ENCODE measurements at places on chromosomes 7 and 10. TPM values are rescaled to one million over a fixed set of nuclear protein-coding genes. Genes with fewer than 3 reads are reported as not detected.

DNA sequence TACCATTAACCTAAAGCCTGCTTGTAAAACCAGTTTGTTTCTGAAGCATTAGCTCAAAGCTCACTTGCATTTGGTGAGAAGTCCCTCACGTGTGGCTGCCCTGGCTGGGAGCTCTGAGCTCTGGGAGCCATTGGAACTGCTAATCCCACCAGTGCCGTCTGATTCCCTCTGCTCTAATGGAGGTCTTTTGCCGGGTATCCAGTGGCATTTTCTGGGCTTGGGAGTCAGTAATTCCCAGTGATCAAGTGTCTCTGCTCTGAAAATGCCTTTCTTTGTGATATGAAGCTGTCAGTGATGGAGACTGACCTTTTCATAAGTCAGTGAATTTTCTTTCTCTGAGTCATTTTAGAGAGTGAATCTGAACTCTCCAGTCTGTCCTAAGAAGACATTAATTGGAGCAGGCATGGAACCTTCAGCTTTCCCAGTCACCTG is 36.9 kb upstream of the FAM20C start:
- no peak for DNase-seq

DNA sequence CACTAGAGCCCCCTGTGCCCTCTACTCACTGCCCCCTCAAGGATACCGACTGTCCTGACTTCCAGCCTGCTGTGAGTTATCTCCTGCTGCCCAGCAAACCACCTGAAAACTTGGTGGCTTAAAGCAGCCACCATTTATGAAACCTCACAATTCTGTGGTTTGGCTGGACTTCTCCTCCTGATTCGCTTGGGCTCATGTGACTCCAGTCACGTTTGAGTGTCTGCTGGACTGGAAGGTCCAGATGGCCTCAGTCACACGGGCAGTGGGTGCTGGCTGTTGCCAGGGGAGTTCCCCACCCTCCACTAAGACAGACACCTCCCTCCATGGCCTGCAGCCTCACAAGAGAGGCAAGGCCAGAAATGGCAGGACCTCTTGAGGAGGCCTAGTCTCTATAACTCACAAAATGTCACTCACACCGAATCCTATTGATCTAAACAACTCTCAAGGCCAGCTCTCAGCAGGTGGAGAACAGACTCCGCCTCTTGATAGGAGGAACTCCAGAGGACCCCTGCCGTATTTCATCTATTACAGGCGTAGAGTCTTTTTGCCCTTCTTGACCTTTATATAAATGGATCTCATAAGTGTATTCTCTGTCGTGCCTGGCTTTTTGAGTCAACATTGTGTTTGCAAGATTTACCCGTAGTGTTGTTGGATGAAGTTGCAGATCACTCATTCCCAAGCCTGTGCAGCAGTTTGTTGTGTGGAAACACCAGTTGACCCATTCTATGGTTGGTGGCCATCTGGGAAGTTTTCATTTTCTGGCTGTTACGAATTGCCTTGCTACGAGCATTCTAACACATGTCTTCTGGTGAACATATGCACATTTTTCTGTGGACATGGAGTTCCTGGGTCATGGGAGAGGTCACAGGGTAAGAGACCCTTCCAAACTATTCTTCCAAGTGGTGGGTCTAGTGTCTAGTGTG is 48.3 kb downstream of the ZMIZ1 start:
- peak; percentile 55 for DNase-seq

DNA sequence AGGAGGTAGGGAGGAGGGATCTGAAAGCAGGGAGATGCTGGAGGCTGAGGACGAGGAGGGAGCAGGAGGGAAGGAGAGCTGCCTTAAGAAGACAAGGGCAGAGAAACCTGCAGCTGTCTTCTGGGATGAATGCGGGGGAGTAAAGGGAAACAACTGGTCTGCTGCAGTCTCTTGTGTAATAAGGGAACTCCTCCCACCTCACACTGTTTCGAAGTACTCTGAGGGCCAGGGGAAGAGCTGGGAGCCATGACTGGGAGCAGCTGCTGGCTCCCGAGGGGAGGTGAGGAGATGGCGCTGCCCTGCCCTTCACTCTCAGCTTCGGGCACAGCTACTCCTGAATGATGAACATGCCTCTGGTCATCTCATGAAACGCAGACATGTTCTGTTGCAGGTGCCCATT is 65.1 kb downstream of the CLEC2L start:
- peak; percentile 13 for DNase-seq

ENTPD1 gene
- 18.6 TPM for total RNA-seq

SRRM3 gene
- total RNA-seq = 44.6 TPM

LGI1 gene
- 1.5 TPM for total RNA-seq

Measured in adrenal gland (tissue), 19 donors.